A549 (cell line): ENCODE measurements at places on chromosomes 13 and 19. TPM values are rescaled to one million over a fixed set of nuclear protein-coding genes. Genes with fewer than 3 reads are reported as not detected.

- no peak for DNase-seq
Measured at GRCh38 chr13:102697929-102698648, 3.2 kb upstream of the METTL21C start.

GRCh38 chr19:3443840-3444694 is 36.3 kb downstream of the SMIM24 start:
- no peak for DNase-seq

PRR19 gene
- polyA plus RNA-seq: 3.4 to 4.5 TPM (median 4.2 TPM) in 3 replicates

DNA sequence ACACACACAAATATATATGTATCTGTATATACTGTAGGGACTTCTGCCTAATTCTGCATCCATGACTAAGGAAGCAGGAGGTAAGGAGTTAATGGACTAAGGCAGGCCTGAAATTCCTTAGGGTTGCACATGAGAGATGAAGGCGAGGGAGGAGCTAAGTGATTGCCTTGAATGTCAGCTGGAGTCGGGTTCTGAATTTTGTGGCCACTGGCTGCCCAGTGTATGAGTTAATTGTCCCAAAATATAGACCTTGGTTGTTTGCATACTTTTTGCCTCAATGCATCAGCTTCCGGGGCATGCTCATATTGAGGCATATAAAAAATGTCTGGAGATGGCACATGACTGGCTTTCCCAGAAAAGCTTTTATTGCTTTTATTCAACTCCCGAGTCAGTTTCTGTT is 245.5 kb downstream of the TDRD3 start:
- no peak for DNase-seq
